Lower lobe of right lung (tissue), 2 donors: ENCODE measurements at places on chromosomes 12 and 14. TPM values are rescaled to one million over a fixed set of nuclear protein-coding genes. Genes with fewer than 3 reads are reported as not detected.

GRCh38 chr12:111269718-111270117 is 99.2 kb downstream of the PHETA1 start:
- DNase-seq = no peak

DNA sequence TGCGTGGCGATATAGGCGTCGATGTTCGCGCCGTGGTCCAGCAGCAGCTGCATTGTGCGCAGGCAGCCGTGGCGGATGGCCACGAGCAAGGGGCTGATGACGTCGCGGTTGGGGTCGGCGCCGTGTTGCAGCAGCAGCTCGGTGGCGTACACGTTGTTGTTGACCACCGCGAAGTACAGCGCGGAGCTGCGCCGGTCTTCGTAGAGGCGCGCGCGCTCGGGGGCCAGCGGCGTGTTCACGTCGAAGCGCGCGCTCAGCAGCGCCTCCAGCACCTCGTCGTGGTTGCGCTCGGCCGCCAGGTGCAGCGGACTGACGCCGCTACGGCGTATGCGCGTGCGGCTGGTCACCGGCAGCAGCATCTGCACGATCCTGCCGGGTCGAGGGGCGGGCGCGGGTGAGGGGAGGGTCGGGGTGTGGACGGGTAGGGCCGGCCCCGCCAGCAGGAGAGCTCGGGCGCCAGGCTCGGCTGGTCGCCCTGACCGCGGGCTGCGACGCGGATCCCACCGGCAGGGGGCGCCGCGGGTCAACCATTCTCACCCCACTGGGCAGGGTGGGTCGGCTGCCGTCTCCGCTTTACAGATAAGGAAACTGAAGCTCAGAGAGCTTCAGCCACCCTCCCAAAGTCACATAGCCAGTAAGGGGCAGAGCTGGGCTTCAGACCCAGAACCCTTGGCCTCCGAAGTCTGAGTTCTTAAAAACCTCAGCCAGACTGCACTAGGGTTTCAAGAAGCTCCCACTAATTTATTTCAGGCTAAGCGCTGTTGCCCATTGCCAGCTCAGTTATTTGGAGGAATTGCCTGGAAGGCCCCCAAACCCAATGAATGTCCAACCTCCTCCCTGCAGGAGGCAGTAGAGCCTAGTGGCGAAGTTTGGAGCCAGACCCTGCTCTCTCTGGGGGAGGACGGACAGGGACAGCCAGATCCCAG is 12.4 kb downstream of the FAM181A start:
- peak; percentile 88 for DNase-seq

CPNE6 gene
- not detected for total RNA-seq

DNA sequence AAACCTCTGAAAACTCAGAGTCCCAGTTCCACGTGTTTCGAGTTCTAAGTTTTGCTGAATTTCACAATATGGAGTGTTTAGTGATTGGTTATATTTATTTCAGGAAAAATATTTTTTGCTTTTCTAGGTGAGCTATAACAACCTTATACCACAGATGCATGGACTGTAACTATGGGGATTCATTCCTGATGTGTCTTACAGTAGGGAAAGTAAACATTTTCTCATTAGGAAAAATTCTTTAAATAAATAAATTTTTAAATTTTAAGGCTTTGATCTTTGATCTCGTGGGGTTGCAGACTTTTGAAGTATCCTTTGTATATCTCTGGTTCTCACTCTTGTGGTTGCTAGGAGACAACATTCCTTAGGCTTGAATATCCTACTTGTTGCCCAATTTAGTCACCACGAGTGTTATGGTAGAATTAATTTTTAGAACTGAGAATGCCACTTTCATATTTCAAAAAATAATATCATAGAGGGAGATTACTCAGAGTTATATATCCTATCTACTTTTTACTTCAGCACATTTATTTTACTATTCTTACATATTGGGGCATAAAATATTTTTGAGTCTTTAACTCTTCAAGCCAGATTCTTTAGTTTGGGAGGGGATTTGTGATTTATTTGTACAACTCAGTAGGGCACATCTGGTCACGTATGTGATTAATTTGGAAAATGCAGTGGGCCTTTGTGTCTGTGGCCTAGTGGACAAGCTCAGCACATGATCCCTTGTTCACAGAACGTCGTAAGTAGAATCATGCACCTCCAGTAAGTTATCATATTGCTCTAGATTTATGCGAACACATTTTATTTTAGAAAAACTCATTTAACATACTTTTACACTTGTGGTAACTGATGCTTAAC is 224.0 kb downstream of the TTC6 start:
- DNase-seq = no peak

- no peak for DNase-seq
Measured at GRCh38 chr12:74816398-74817175, 279.0 kb downstream of the ATXN7L3B start.

DNA sequence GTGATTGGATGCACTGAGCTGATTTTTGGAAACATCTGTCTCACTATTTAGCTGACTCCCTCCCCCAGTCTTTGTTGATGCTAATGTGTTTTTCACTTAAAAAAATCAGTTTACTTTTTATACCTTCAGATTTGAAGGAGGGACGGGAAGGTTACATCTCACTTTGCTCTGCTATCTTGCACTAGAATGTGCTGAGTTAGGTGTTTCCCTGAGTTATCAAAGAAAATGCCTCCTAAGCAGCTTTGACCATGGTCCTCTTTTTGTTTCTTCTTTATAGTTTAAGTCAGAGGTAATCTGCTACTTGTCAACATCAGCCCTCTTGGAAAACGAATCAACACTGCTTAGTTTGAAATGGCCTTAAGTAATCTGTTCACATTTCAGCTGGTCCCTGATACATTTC is 222.0 kb downstream of the TMEM132D start:
- no peak for DNase-seq

IFI27 gene
- 340 TPM for total RNA-seq

GRCh38 chr14:37723515-37723914 is 128.1 kb downstream of the TTC6 start:
- DNase-seq = no peak

DNA sequence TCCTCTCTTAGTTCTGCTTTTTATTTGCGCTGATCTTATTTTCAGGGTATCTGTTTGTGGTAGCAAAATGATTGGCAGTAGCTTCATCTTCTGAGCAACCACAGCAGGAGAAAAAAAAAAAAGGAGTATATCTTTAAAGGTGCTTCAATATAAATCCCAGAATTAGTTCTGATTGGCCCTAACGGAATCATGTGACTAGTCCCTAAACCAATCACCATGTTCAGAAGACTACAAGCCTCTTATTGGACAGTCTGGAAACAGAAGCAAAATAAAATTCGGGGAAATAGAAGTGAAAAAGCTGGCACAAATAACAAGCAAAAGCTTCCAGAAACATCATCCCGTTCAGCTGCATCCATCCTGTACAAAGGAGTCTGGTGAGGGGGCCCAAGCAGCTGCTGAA is 49.9 kb upstream of the PTPRO start:
- DNase-seq = no peak

- DNase-seq = no peak
Measured at GRCh38 chr12:89494411-89495231, 30.0 kb downstream of the GALNT4 start.

DNA sequence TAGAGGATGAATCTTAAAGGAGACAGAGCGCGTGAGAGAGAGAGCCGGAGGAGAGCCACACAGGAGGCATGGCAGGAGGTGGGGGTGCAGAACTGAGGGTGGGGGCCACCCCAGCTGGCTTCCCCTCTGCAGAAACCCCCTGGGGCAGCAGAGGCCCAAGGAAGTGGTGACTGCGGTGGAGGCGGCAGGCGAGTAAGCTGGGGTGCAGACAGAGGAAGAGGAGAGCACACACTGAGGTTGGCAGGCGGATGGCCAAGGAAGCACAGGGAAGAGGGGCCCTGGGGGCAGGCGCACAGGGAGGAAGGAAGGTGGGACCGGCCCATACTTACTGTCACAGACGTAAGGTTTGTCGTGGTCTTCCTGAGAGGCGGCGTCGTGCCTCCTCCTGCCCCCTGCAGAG is 179.8 kb downstream of the DPF3 start:
- no peak for DNase-seq

DNA sequence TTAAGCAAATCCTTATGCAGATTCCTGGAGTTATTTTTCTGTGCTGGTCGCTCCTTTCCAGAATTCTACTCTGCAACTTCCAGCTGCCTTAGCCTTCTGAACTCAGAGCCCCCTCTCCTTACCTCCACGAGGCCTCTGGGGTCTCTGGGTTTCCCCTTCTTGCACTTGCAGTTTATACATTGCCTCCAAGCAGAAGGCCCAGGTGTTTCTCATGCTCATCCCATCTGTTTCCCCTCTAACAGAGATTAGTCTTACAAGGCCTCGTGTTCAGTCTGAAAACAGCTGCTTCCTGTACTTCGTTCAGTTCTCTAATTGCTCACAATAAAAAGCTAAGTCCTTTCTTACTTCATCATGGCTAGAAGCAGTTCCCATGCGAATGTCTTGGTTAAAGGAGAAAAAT is 134.4 kb upstream of the FGD4 start:
- no peak for DNase-seq
